ENCODE measurements at places on chromosomes 16 and 17. TPM values are rescaled to one million over a fixed set of nuclear protein-coding genes. Genes with fewer than 3 reads are reported as not detected.
A peak's percentile ranks its signal among the peaks of the same experiment; 100 is the strongest.

AATK gene
- total RNA-seq: 26.4 TPM

MT1A gene
- total RNA-seq: 2.5 TPM

SLC13A5 gene
- total RNA-seq: not detected

CCL16 gene
- not detected for total RNA-seq

MT1G gene
- total RNA-seq: not detected

ASIC2 gene
- total RNA-seq: not detected

MFSD6L gene
- not detected for total RNA-seq

C16orf95 gene
- 6.9 TPM for total RNA-seq

SLC16A6 gene
- total RNA-seq: 1.0 TPM

CTRL gene
- 0.66 TPM for total RNA-seq

GSDMA gene
- not detected for total RNA-seq

RHBDF1 gene
- 65.8 TPM for total RNA-seq

KRT9 gene
- total RNA-seq: not detected

CCL7 gene
- total RNA-seq: not detected

RCVRN gene
- not detected for total RNA-seq

HBM gene
- not detected for total RNA-seq

KRT16 gene
- total RNA-seq: not detected

DNA sequence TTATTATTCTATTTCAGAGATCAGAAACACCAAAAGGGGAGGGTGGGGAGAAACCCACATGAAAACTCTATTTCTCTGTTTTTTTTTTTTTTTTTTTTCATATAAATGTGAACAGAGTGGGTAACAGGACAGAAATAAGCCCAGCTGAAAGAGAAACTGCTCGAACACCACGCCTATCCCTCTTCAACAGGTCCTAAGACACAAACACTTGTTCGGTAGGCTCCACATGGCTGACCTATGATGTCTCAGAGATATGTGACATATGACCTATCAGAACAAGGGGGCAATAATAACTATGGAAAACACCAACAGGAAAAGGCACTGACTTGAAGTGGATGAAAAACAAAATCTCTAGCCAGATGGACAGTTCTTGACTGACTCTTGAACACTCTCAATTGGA is 44.8 kb downstream of the PARN start:
- no peak overlapping the region for H3K4me3 ChIP-seq
- no peak overlapping the region for H3K27ac ChIP-seq
- H3K27me3 ChIP-seq: no peaks in the 10 kb centered on the region
- no peak for DNase-seq
- no peaks in the 10 kb centered on the region for H3K36me3 ChIP-seq
- no peaks in the 10 kb centered on the region for H3K4me1 ChIP-seq

GRCh38 chr16:17359788-17360390 is 110.9 kb downstream of the XYLT1 start:
- no peaks in the 10 kb centered on the region for H3K27me3 ChIP-seq
- H3K27ac ChIP-seq: no peak overlapping the region
- no peak for DNase-seq
- no peaks in the 10 kb centered on the region for H3K4me1 ChIP-seq
- H3K4me3 ChIP-seq: no peak overlapping the region
- no peaks in the 10 kb centered on the region for H3K36me3 ChIP-seq

GRCh38 chr16:85200471-85201278 is 88.4 kb upstream of the CIBAR2 start:
- H3K27ac ChIP-seq: peak overlapping the region; percentile 16
- no peaks in the 10 kb centered on the region for H3K27me3 ChIP-seq
- H3K36me3 ChIP-seq: peaks cover 1% of the 10 kb centered on the region
- peaks cover 38% of the 10 kb centered on the region for H3K4me1 ChIP-seq
- H3K4me3 ChIP-seq: no peak overlapping the region

GRCh38 chr16:87464691-87465300 is 28.0 kb downstream of the ZCCHC14 start:
- 0 out of 2 replicates have a peak, but pooled peaks cover 3% of the 10 kb centered on the region for H3K4me1 ChIP-seq
- H3K36me3 ChIP-seq: 0 out of 2 replicates have a peak, but pooled peaks cover 1% of the 10 kb centered on the region
- H3K4me3 ChIP-seq: no peak overlapping the region
- peak overlapping the region; percentile 21 for H3K27ac ChIP-seq

DNA sequence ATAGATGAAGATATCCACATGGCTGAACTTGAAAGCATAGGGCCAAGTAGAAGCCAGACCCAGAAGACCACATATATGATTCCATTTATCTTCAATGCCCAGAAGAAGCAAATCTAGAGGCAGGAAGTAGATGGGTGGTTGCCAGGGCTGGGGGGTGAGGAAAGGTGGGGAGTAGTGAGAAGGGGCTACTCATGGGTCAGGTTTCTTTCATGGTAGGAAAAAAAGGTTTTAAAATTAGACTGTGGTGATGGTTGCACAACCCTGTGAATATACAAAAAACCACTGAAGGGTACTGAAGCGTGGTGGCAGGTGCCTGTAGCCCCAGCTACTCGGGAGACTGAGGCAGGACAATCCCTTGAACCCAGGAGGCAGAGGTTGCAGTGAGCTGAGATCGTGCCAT is 5.4 kb downstream of the CD2BP2 start:
- H3K36me3 ChIP-seq: peaks cover 3% of the 10 kb centered on the region
- no peaks in the 10 kb centered on the region for H3K4me1 ChIP-seq
- H3K27me3 ChIP-seq: no peaks in the 10 kb centered on the region
- H3K4me3 ChIP-seq: no peak overlapping the region

- H3K36me3 ChIP-seq: no peaks in the 10 kb centered on the region
- H3K4me3 ChIP-seq: no peak overlapping the region
- H3K27me3 ChIP-seq: no peaks in the 10 kb centered on the region
- peak; percentile 51 for DNase-seq
These were observed 9.2 kb downstream of the CA5A start for GRCh38 chr16:87927195-87927562.

GRCh38 chr17:42310787-42311215 is 22.5 kb downstream of the STAT5A start:
- H3K4me3 ChIP-seq: no peak overlapping the region
- H3K27ac ChIP-seq: peak overlapping the region; percentile 33
- DNase-seq: no peak
- H3K4me1 ChIP-seq: peaks cover 16% of the 10 kb centered on the region

- H3K4me1 ChIP-seq: 0 out of 2 replicates have a peak, but pooled peaks cover 10% of the 10 kb centered on the region
- no peaks in the 10 kb centered on the region for H3K27me3 ChIP-seq
- H3K27ac ChIP-seq: peak within 1 kb of the TSS; percentile 61
- DNase-seq: peak; percentile 96
- H3K4me3 ChIP-seq: peak within 1 kb of the TSS; percentile 49
These were observed at the start of gene YBX2 for GRCh38 chr17:7294614-7295153. TSS of gene YBX2 (minus strand) at chr17:7294639. CDS start at chr17:7294500, 139 bp downstream.

GRCh38 chr16:5557966-5558365 is 460.4 kb upstream of the EEF2KMT start:
- no peak overlapping the region for H3K27ac ChIP-seq
- no peaks in the 10 kb centered on the region for H3K27me3 ChIP-seq
- DNase-seq: no peak

- no peak overlapping the region for H3K27ac ChIP-seq
- H3K27me3 ChIP-seq: no peaks in the 10 kb centered on the region
- peaks cover 8% of the 10 kb centered on the region for H3K36me3 ChIP-seq
- peaks cover 16% of the 10 kb centered on the region for H3K4me1 ChIP-seq
- no peak for DNase-seq
These were observed 6.0 kb downstream of the TIMM22 start for GRCh38 chr17:1002771-1003555.

- no peak overlapping the region for H3K4me3 ChIP-seq
- H3K27ac ChIP-seq: no peak overlapping the region
- no peak for DNase-seq
- H3K4me1 ChIP-seq: no peaks in the 10 kb centered on the region
These were observed 17.9 kb downstream of the NDUFAB1 start for GRCh38 chr16:23578101-23578830.

GRCh38 chr16:1621851-1622250 is 9.7 kb downstream of the CRAMP1 start:
- no peak for DNase-seq
- no peaks in the 10 kb centered on the region for H3K27me3 ChIP-seq

DNA sequence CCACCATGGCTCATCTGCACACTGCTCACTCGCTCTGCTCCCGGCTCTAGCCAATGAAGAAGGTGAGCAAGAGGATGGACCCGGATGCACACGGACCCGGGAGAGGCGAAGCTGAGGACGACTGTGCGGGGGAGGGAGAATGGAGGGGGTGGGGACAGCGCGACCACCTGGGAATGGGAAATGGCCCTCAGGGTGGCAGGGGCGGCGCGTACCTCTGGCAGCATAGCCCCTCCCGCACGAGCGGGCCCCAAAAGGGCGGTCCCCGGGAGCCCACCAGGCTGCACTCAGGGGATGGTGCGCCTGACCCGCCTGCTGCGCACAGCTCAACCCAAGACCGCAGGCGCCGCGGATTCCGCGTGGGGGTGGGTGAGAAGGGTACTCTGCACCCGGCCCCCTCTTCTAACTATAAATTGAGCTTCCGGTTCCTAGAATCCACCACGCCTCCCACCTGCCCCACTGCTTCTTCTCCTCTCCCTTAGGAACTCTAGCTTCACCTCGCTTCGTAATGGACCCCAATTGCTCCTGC is 6.1 kb downstream of the MT1H start:
- no peaks in the 10 kb centered on the region for H3K36me3 ChIP-seq
- DNase-seq: no peak
- H3K27ac ChIP-seq: no peak overlapping the region
- no peak overlapping the region for H3K4me3 ChIP-seq
- no peaks in the 10 kb centered on the region for H3K4me1 ChIP-seq

DNA sequence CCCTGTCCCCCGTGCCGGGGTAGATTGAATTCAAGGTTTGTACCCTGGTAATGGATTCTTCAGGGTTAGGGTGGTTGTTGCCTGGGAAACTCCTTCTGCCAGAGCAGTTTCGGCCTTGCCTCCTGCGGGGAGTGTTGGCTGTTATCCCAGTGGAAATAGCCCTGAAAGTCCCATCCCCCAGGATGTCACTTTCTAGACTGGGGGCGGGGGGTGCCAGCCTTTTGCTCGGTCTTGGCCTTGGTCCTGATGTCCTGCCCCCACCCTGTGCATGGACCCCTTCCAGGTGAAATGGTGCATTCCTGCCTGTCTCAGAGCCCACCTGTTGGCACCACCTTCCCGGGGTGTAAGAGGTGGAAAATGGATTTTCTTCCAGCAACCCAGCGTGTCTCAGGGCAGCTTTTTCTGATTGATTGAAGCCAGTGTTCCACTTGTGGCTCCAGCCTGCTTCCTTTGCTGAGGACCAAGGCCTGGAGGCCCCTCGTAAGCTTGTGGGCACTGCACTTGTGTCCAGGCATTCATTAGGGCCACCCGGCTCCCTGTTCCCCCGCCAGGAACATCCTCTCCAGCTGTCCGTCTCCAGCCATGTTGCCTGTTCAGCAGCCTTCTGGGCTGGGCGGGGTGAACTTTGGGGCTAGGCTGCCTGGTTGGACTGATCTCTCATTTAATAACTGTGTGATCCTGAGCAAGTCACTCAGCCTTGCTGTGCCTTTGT is 25.6 kb downstream of the MGAT5B start:
- H3K4me1 ChIP-seq: no peaks in the 10 kb centered on the region
- H3K27ac ChIP-seq: no peak overlapping the region
- H3K4me3 ChIP-seq: no peak overlapping the region
- DNase-seq: no peak
- H3K27me3 ChIP-seq: no peaks in the 10 kb centered on the region
- H3K36me3 ChIP-seq: no peaks in the 10 kb centered on the region

DNA sequence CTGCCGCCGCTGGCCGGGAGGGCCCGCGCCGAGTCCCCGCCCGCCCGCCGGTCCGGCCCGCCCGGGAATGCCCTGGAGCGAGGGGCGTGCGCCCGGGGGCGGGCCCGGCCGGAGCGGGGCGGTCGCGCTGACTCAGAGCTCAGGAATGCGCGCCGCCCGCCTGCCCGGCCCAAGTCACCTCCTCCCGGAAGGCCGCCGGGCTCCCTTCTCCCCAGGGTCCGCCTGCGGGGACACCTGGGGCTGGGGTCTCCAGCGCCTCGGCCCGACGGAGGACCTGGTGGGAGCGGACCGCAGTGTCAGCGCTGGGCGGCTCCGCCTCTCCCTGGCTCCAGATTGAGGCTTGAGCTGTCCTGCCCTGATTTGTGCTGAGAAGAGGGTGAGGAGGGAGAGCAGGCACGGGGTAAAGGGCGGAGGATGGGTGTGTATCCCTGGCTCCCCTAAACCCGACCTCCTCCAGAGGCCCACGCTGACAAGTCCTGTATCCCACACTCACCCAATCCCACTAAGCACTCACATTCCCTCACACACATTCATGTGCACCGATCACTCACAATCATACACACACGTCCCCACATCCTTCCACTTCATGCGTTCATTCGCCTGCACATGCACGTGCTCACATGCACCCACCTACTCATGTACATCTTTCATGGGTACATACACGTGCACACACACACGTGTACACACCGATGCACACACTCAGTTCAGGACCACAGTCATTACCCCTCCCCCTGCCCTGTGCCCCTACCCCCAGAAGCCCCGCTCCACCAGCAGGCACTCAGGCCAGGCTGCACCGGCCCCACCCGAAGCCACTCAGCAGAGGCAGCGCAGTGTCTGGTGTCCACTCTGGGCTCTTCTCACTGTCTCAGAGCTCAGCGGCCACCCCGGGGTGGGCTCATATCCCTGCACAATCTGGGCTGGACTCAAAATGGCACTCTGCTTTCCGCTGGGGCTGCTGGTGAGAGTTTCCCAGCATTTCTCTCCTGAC is at the start of gene RHBDF1:
TSS of gene RHBDF1 (minus strand) at position 71 of the 988 bp plus-strand sequence. CDS start 7,616 bp downstream, outside the sequence.
- H3K36me3 ChIP-seq: no peaks in the 10 kb centered on the region
- peak; percentile 61 for DNase-seq
- peak within 1 kb of the TSS; percentile 58 for H3K4me3 ChIP-seq
- H3K4me1 ChIP-seq: peaks cover 41% of the 10 kb centered on the region
- H3K27me3 ChIP-seq: no peaks in the 10 kb centered on the region

DNA sequence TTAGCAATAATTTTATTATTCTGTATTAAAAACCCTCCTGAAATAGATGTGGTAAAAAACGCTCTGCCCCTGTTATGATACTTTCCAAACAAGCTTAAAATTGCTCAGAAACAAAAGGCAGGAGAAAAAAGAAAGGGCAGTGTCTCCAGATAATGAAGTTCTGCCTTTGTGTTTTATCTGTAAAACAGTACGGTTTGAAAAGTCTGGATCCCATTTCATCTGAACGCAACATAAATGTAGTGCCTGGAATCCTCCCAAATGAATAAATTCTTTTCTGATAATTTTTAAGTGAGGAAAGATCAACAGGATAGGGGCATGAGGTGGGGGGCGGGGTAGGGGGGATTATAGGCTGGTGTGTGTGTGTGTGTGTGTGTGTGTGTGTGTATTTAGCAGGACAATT is 87.5 kb upstream of the SOX9 start:
- no peak for DNase-seq
- no peaks in the 10 kb centered on the region for H3K36me3 ChIP-seq
- H3K4me1 ChIP-seq: no peaks in the 10 kb centered on the region

DNA sequence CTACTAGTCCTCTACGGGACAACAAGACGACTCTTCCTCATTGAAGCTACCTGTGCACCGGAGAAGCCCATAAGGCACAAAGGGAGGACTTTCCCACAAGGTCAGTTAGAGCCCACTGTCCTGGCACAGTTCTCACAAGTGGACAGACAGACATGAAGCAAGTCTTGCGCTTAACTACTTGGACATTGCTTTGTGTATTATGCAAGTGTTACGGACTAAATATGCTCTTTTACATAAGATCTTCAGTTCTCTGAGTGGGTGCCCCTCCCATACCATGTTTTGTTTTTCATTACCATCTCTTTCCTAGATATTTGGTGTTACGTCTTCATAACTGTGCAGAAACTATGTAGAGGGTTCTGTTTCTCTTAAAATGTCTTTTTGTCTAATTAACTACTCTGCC is 18.1 kb downstream of the ANKRD40CL start:
- no peak overlapping the region for H3K27ac ChIP-seq
- peaks cover 13% of the 10 kb centered on the region for H3K36me3 ChIP-seq
- H3K4me1 ChIP-seq: peaks cover 9% of the 10 kb centered on the region
- no peak for DNase-seq

GRCh38 chr16:70754851-70755600 is 45.9 kb downstream of the VAC14 start:
- no peak for DNase-seq
- H3K27ac ChIP-seq: no peak overlapping the region
- H3K27me3 ChIP-seq: no peaks in the 10 kb centered on the region
- H3K4me1 ChIP-seq: peaks cover 3% of the 10 kb centered on the region
- H3K4me3 ChIP-seq: no peak overlapping the region
- no peaks in the 10 kb centered on the region for H3K36me3 ChIP-seq
